ENCODE measurements at places on chromosomes 13 and 19. TPM values are rescaled to one million over a fixed set of nuclear protein-coding genes. Genes with fewer than 3 reads are reported as not detected.

DNA sequence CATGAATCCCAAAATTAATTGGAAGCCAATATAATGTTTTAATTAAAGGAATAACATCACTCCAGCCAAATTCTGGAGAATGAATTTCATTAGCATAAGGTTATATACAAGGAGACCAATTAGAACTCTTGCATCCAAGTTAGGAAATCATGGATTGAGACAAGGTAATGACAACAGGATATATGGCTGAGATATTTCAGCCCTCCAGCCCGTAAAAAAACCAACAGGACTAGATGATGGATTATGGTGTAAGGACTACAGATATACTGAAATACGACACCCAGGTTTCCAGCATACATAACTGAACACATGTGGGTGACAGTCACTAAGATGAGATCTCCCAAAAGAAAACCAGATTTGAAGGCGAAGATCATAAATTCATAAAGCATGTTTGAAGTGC is 56.5 kb downstream of the TSC22D1 start:
- DNase-seq, result no peak

- no peak for DNase-seq
Measured at GRCh38 chr13:97630725-97631124, 196.8 kb downstream of the RAP2A start.

DNA sequence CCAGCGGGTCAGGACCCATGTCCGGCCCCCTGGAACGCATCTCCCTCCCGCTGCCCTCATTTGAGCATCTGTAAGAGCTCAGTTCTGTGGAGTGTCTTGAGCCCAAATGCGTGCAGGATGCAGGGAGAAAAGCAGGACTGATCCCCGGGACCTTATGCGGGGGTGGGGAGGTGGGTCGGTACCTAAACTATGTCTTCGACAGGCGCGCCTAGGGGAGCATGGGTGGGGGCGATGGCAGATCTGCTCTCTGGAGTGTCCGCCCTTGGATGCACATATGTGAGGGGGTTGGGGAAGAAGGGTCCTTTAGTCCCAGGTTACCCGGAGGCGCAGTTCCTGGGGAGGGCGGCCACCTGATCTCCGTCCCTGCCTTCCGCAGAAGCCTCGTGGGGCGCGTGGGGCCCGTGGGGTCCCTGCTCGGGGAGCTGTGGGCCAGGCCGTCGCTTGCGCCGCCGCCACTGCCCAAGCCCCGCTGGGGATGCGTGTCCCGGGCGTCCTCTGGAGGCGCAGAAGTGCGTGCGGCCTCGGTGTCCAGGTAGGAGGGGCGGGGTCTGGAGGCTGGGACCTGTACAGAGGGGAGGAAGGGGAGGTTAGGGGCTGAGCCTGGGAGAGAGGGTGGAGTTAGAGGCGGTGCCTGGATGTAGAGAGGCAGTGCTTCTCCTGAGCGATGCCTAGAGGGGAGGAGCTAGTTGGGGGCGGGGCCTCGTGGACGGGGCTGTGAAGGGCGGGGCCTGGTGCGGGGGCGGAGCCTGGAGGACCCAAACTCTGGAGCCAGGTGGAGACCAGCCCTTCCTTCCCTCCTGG is 2.9 kb downstream of the CILP2 start:
- DNase-seq, result no peak

DNA sequence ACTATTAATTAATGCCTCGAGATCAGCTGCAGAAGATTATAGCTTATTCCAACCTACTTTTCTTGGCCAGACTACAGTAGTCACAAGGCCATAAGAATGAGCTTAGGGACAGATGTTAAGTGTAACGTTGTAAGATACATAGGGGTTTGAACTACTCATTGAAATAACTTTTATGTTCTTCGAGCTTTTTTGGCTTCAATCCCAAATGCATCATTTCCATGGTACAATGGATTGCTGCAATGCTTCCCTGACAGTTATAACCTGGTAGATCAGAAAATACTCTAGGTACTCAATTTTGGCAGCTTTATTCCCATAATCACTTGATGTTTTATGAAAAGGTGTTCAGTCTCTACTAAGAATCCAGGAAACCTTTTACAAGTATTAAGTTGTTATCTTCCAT is 2216.7 kb upstream of the PCDH20 start:
- DNase-seq, result no peak

GRCh38 chr13:66723576-66723975 is 506.6 kb downstream of the PCDH9 start:
- no peak for DNase-seq

DNA sequence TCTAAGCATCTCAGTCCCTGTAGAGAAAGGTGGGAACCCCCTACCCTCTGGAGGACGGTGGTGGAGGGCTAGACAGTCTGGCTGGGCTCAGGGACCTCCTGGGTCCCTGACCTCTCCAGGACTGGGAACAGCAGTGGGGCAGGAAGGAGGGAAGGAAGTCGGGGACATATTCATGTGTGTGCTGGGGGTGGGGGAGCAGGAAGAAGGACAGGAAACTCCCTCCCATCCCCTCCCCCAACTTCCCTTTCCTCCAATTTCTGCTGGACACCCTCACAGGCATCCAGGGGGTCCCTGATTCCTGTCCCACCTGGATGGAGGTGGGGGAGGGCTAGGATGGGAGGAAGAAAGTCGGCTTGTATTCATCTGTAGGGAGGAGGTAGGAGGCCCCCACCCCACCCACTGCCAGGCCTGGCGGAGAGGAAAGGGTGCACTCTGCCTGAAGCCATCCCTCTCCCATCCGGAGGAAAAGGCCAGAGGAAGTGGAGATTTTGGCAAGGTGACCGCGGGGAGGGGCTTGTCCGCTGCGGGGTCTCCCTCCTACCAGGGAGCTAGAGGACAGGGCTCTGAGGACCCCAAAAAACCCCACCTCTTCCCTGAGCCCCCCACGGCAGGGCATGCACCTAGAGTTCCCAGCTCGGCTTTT is 2.3 kb downstream of the NOVA2 start:
- DNase-seq, result no peak

DNA sequence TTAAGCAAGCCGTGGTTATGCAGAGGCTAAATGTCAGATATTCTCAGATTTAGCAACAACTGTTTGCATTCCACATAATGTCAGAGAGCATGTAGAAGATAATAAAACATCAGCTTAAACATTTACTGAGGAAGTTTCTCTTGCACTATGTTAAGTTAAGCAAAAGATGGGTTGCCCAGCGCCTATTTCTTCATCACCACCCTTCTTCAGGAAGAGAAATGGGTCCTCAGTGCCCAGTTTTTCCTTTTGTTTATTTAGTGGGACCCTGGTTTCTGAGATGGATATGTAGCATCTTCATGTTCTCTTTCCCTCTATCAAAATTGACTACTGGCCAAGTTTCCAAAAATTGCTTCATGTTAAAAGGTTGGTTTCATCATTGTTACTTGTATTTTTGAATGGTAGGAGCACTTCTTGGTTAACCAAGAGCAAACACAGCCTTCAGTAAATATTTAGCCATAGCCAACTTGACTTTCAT is 356.8 kb downstream of the RFC3 start:
- no peak for DNase-seq

Gene PRPF31
- polyA plus RNA-seq, result 74.5 TPM

Gene INAFM1
- 12.4 TPM for polyA plus RNA-seq

Gene GGN
- polyA plus RNA-seq, result 0.88 TPM
